Nucleus accumbens (tissue), 56 donors: ENCODE measurements at places on chromosomes 3 and 15.

GRCh38 chr15:85527895-85528294 is 147.5 kb downstream of the AKAP13 start:
- DNase-seq = no peak

DNA sequence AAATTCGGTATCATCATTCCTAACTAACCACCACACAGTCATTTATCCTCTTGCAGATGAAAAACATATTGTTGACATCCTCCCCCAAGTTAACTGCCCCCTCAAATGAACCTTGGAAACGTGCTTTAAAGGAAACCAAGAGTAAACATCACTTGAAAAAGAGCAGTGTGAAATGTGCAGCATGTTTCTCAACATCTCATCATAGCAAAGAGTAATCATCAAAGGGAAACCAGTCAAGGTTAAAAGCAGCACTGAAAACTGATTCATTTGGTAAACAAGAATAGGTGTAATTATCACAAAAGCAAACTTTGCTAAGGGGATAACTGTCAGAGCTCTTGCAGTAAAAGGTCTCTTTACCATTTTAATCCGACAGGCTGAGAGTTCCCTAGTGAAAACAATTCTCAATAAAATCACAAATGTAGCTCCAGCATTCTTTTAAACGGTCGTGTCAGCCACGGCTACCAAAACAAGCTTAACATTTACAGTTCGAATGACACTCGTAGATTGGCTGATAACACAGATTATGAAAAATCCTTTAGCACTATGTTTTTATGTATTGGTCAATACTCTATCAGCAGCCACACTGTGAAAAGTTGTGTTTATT is 461.0 kb downstream of the GBE1 start:
- no peak for DNase-seq

- DNase-seq = no peak
Observed at GRCh38 chr3:141261472-141262307, 30.1 kb downstream of the PXYLP1 start.

DNA sequence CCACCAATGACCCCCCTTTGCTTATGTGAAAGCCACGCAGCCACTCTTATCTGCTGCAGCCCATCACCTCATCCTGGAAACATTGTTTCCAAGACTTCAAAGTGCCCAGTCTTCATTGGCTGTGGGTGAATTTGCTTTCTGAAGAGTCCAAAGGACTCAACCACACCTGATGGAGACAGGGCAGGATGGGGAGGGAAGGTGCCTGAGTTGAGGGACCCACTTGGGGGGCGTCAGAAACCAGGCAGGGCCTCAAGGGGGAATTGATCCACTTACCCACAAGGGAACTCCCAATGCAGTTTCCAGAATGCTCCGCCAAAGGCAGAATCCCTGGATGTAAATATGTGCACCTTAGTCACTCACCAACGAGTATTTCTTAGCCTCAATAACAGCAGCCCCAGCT is 147.9 kb upstream of the ATP2B2 start:
- no peak for DNase-seq

DNA sequence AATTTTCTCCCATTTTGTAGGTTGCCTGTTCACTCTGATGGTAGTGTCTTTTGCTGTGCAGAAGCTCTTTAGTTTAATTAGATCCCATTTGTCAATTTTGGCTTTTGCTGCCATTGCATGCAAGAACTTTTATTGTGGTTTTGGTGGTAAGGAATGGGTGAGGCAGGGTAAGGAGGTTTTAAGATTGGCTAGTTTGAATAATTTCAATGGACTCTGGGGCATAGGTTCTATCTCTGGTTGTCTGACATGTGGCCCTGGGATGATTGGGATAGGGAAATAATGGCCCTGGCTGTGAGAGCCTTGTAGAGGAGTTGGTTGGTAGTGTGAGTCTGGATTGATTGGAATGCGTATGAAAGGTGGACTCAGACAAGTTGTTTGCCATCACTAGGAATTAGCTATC is 38.0 kb downstream of the SEC22A start:
- no peak for DNase-seq

GRCh38 chr3:42174679-42175385 is 83.7 kb downstream of the TRAK1 start:
- DNase-seq = no peak

GRCh38 chr3:133125171-133125570 is 87.0 kb downstream of the TMEM108 start:
- DNase-seq = no peak

DNA sequence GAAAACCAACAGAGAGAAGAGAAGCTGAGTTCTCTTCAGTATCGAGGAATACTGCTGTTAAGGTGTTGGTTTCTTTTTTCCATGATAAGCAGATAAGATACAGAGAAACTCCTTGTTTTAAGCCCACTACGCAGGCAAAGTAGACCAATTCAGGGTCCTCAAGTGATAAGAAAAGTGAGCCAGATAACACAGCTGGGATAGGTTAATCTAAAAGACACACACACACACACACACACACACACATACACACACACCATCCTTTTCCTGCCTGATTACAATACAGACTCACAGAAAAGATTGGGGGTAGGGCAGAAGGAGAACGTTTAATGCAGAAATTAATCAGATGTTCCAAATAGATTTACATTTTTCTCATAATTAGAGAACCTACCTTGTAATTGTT is 6.5 kb upstream of the PHLDB2 start:
- DNase-seq = no peak

DNA sequence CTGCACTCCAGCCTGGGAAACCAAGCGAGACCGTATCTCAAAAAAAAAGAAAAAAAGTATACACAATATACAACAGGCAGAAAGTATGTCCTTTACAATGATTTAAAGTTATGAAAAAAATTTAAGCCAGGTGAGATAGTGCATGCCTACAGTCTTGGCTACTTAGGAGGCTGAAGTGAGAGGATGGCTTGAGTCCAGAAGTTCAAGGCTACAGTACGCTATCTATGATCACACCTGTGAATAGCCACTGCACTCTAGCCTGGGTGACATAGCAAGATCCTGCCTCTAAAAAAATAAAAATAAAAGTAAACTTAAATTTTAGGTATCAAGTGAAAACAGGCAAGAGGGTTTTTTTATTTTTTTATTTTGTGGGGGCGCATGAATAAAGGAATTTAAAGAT is 3.1 kb upstream of the KNSTRN start:
- DNase-seq = no peak

GRCh38 chr3:144770281-144770680 is 798.7 kb downstream of the DIPK2A start:
- no peak for DNase-seq

DNA sequence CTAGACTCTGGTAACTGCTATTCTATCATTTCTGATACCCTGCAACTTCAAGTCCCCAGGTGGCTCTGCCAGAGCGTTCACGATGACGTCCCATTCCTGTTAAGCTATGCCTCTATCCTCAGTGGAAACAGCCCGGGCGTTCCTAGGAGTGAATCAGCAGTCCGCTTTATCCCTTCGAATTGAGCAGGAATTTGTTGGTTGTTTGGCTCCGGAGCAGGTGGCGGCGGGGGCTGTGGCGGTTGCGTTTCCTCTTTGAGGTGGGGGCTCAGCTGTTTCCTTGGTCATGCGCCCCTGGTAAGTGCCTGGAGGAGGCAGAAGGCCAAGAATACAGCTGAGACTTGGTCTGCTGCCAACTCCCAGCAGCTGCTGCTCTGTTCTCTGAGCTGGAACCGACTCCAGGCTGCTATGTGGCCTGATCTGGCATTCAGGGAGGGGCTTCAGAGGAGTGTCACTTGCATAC is 25.2 kb downstream of the ARPP21 start:
- DNase-seq = peak; percentile 89

DNA sequence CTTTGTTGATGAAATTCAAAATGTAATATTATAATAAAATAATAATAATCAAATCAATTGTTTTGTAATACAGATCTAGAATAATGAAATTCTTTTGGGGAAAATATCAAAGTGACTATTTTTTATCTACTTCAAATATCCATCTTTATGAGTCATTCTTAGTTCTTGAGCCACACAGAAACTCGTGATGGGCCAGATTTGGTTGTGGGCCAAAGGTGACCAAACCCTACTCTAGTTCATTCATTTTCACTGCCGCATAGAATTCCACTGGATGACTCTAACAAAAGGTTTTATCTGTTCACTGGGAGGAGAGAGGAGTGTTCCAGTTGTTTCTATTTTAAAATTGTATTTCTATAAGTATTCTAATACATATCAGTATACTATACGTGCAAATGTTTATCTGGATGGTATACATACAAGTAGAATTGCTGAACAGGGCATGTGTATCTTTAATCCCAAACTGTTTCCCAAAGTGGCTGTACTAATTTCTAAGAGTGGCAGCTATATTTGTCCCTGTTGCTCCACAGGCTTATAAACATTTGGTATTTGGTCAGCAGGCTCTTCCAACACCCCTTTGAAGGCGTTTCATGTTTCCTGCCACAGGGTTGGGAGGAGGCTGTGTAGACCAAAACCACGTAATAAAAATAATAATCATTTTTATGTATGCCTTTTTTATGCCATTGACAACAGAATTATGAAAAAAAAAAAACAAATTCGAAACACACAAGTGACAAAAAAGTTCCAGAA is 7.3 kb upstream of the RTP3 start:
- no peak for DNase-seq

- no peak for DNase-seq
Observed at GRCh38 chr3:25513642-25514266, 85.7 kb downstream of the RARB start.

DNA sequence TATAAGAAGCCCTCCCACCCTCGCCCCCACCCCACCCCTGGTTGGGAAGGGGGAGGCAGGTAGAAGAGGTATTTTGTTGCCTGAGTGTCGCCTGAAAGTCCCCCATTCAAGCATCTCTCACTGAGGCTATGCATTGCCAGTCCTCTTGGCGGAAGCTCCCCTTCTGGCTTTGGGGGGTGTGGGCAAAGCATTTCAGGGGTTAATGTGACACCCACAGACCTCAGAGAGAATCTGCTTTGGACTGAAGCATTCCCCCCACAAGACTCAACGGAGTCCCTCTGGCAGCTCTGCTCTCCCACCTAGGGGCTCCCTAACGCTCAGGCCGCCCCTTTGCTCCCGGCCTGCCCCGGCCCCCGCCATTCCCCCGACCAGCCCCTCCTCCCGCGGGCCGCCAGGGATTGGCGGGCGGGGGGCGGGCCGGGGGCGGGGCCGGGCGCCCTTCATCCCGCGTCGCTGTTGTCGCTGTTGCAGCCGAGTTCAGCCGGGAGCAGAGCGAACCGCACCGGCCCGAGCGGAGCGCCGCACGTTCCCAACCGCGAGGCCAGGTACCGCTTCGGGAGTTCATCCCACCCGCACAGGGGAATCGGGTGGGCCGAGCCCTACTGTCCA is at the start of gene SLC38A3:
SLC38A3 (plus strand) TSS at position 468 of the 609 bp plus-strand sequence. CDS start 8,929 bp downstream, outside the sequence.
- DNase-seq = peak; percentile 31

DNA sequence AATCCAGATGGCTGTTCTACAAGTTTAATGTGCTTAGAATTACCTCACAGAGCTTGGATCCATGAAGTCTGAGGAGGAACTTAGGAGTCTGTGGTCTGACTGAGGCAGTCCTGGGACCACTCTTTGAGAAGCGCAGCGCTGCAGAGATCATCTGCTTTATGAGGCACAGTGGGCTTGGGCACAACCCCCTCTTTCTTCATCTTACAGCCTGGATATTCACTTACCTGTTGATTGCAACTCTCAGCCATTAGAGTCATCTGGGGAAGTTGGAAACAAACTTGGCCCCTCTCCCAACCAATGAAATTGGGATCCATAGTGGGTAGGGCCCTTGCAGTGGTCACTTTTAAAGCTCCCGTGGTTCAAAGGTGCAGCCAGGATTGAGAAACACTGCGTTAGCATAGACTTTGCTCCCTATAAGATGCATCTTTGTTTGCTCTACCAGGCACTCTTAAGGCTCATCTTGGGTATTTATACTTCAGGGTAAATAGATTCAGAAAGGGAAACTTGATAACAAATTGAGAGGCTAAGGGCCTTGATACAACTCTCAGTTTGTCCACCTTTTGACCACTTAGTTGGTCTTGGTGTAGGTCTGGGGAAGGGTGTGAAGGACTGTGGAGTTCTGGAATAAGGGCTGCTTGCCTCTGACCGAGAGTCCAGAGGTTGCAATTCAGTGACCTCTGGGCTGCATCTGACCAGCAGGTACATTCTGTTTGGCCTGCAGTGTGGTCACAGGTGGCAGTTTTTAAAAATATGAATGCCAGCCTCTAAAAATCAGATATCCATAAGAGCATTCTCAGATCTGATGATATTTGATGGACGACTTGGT is 22.8 kb downstream of the FEM1B start:
- DNase-seq = no peak

DNA sequence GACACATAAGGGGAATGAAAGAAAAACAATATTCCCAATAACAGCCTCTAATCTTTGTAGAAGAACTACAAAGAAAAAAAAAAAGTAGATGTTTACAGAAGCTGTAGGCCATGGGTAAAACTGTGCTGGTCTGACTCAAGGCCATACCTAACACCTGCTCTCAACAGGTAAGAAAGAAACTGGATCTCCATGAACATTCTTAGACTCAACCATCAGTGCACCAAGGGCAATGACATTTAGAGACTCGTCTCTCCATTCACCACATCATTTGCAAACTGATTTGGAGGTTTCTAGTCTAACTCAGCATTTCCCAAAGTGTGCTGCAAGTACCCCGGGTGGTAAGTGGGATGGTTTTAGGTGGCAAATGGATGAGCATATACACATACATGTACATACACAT is 164.2 kb downstream of the FOXP1 start:
- no peak for DNase-seq

- DNase-seq = peak; percentile 6
Observed at GRCh38 chr3:43894176-43895049, 203.7 kb downstream of the ABHD5 start.

GRCh38 chr3:48709051-48709461 is 8.0 kb downstream of the IP6K2 start:
- no peak for DNase-seq

GRCh38 chr3:161672478-161672877 is 175.9 kb downstream of the OTOL1 start:
- DNase-seq = no peak

DNA sequence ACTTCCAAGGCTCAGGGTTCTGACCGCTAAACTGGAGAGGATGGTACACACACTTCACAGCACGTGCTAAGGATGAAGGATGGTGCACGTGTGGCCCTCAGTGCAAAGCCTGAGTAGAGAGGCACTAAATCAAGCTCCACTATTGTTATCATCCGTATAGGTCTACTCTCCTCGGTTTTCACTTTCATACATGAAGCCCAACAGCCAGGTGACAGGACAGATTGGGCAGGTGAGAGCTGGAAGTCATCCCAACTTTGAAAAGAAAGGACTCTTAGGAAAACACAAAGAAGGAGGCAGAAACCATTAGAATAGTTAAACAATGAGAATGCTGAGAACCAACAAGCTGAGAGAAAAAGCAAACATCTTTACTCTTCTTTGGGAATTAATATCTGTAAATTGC is 21.1 kb downstream of the MAGI1 start:
- DNase-seq = no peak

DNA sequence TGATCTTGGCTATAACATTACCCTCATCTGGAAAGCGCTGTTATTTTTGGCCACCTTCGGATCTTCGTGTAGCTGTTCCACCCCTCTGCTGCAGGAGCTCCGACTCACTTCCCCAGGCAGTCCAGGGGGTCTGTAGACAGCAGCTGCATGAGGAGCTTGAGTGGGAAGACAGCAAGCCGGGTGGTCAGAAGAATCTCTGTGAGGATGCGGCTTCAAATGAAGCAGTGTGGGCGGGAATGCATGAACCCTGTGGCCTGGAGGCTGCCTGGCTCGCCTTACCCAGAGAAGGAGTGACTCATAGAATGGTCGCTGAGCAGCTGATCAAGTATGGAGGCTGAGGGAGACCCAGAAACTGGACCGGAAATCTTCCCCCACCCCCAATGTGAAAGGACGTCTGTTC is 45.2 kb upstream of the NR2F2 start:
- DNase-seq = no peak
